ENCODE measurements at places on chromosomes 2 and 18.

GRCh38 chr2:217992061-217992460, 10.7 kb downstream of the TNS1 start:
- no peak for DNase-seq

DNA sequence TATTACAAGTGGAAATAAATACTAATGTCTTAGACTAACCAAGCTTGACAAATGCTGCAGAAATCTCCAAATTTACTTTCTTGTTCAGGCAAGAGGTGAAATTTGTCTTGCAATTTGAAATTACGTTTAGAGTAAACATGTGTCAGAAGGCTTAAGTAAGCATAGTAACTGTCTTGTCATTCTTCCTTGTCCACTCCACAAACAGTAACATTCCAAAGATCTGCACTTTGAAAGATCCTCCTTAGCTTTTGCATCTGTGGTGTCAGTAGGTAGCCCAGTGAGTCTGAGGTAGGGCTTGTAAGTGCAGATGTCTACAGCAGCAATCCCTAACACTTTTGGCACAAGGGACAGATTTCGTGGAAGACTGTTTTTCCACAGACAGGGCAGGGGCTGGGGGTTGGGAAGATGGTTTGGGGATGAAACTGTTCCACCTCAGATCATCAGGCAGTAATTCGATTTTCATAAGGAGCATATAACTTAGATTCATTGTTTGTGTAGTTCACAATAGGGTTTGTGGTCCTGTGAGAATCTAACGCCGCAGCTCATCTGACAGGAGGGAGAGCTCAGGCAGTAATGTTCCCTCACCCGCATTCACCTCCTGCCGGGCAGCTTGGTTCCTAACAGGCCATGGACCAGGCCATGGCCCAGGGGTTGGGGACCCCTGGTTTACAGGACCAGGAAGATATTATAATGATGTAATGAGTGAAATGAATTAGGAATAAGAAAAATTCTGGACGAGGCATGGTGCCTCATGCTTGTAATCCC, 18.6 kb downstream of the RASGRP3 start:
- no peak for DNase-seq

DNA sequence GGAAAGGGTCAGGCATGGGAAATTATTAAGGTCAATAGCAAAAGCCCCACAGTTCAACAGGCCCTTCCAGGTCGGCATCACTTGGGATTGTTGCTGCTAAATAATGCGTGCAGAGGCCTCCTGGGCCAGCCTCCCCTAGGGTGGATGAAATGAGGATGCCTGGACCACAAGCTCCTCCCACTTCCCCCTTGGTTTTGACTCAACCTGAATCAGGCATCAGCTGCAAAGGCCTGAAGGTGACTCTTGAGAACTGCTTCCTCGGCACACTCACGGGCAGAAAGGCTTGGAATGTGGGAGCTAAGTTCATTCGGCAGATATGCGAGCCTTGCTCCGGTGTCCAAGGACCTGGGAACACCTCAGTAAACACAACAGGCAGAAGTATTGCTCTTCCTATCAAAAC, 69.3 kb downstream of the MBP start:
- DNase-seq, result peak; percentile 76

DNA sequence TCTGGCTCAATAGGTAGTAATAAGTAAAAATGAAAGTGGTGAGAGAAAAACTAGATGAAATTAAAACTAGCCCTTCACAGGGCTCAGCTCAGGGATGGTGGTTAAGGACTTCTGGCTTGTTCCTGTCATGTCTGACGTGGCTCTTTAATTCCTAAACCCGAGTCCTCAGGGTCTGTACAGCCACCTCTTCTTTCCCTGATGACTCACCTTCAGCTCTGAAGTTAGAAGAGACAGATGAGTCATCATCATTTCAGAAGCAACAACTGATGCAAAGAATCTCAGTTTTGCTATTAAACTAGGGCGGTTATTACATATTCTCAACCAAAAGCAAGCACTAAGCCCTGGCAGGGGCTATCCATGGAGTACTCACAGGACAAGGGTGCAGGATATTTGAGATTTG, 24.0 kb upstream of the ITGB6 start:
- DNase-seq, result no peak

- no peak for DNase-seq
Measured at GRCh38 chr2:70091816-70092215, 4.5 kb downstream of the PCBP1 start.

DNA sequence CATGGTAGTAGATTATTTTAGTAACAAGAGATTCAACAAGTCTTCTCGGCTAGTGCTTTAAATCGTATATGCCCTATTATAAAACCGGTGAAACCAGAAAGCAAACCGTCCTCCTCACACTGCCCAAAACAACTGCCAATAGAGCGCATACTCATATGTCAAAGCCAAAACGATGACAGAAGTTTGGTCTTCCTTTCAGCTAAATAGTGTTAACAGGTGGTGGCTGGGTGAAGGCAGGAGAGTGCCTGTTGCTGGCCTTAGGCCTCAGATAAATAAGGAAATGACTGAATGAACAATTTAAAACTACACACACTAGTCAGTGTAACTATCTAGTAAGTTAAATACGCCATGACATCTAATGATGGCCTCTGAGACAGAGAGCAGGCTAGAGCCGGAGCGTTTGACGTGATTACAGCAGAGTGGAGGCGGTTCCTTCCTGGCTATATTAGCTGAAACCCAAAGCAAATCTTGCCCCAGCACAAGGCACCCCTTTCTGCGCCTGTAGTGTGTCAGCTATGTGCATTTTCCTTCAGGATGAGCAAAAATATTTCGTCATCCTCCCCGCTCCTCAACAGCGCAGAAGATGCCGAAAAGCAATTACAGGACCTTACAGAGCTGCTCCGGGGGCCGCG, 1.6 kb downstream of the LONRF2 start:
- no peak for DNase-seq

Measured in germinal center (tissue), 1 donor.